ENCODE measurements at places on chromosomes 16 and 17.

- no peak for DNase-seq
Measured at GRCh38 chr16:83878838-83879237, 20.1 kb upstream of the MLYCD start.

DNA sequence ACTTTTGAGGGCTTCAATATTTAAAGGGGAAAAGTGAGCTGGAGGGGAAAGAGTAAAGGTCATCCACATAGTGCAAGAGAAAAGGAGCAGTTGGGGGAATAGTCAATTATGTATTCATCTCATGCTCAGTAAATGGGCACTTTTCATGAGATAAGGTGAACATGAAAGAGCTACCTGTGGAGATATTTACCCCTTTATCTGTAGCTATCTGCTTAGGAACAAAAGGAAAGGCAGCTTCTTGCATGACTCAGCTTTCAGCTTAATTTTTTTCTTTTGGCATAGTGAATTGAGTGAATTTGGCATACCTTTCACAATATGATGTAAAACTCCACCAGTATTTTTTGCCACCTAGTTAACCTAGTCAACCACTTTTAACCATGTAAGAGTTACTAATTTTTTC, 26.4 kb downstream of the CPD start:
- no peak for DNase-seq

GRCh38 chr17:81934850-81935708, 2.0 kb downstream of the PYCR1 start:
- DNase-seq: no peak

GRCh38 chr17:57697891-57698711, 47.0 kb downstream of the CCDC182 start:
- no peak for DNase-seq

DNA sequence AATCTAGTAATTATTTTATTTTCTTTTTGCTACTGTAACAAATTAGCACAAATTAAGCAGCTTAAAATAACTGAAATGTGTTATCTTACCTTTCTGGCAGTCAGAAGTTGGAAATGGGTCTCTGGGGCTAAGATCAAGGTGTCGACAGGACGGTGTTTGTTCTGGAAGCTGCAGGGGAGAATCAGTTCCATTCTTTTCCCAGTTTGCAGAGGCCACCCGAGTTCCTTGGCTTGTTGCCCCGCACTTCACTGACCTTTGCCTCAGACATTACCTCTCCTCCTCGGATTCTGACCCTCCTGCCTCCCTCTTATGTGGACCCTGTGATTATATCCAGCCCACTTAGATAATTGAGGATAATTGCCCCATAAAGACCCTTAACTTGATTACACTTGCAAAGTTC, 61.0 kb upstream of the MAF start:
- DNase-seq: no peak

DNA sequence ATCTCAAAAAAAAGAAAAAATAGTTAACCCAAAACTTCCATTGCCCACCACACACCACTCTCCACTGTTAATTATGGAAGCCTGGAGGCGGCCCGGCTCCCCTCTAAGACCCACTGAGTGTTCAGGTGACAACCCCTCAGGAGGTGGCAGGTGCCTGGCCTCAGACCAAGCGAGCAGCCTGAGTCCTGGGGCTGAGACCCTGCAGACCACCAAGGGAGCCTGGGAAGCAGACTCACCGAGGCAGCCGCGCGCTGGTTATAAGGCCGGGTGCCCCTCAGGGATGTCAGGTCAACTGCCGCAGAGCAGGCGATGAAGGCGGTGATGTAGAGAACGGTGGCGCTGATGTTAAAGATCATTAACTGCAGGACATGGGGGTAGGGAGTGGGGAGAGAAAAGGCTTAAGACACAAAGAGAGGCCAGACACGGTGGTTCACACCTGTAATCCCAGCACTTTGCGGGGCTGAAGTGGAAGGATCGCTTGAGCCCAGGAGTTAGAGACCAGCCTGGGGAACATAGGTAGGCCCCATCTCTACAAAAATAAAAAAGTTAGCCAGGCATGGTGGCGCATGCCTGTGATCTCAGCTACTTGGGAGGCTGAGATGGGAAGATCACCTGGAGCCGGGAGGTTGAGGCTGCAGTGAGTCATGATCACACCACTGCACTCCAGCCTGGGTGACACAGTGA, 13.3 kb downstream of the ARL2BP start:
- DNase-seq: no peak
